Fibroblast of skin of right quadriceps (primary cell): ENCODE measurements at places on chromosomes 13 and 19.

DNA sequence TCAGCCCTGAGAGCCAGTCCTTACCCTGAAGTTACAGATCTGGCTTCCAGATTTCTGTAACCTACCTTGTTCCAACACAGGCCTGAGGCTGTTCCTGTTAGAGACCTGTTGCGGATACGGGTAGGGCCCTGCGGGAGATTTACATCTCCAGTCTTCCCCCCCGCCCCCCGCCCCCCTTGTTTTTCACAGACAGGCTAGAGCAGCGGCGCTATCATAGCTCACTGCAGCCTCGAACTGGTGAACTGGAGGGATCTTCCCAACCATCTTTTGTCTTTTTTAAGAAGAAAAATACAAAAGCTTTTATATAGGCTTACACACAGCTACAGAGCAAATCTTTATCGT is 10.6 kb upstream of the CEACAM21 start:
- DNase-seq, result no peak

DNA sequence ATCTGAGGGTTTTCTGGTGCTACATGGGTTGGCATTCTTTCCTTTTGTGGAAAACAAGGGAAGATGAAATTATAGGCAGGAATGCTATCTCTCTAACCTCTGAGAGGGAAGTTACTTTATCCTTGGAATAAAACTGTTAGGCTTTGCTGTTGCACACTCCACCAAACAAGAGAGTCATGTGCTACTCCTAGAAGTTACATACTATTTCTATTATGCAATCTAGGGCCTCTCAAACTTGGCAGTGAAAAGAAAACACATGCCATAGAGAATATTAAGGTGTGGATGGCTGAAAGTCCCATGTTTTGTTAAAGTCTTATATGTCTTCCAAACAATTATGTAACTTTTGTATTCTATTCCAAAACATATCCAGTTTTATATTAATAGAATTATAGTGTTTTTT is 367.9 kb downstream of the SLC7A1 start:
- no peak for DNase-seq

DNA sequence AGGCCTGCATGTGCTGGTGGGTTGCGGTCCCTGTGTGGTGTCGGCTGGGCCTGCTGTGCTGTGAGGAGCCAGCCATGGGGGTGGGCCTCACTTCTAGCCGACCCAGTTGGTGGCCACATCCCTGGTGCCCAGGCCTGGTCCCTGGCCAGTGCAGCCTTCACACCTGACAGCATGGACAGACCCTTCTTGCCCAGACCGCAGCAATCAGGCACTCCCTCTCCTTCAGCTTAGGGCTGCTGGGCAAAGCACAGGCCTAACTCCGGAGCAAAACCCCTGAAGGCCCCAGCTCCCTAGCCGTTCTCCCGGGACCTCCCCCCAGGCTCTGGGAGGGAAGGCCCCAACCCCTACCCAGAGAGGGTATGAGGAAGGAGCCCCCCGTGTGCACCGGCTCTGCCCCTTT is 6.6 kb upstream of the MCF2L start:
- no peak for DNase-seq

DNA sequence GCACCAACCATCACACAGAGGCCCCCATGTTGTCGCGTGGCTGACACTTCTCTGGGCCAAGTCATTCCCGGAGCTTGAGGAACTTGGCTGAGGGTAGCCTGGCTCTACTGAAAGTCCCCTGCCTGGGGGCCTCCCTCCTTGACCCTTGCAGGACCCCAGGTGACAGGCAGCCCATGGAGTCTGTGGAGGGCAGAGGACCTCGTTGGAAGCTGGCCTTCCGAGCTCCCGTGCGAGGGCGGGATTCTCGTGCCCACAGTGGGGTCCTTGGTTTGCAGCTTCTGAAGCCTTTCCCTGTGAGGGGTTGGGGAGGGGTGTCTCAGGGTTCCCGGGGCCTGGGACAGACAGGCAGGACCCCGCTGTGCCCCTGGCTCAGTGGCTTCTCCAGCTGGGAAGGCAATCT is 16.4 kb downstream of the NMRK2 start:
- no peak for DNase-seq

- DNase-seq, result peak; percentile 66
Measured at GRCh38 chr13:33953203-33953602, 135.3 kb downstream of the RFC3 start.

DNA sequence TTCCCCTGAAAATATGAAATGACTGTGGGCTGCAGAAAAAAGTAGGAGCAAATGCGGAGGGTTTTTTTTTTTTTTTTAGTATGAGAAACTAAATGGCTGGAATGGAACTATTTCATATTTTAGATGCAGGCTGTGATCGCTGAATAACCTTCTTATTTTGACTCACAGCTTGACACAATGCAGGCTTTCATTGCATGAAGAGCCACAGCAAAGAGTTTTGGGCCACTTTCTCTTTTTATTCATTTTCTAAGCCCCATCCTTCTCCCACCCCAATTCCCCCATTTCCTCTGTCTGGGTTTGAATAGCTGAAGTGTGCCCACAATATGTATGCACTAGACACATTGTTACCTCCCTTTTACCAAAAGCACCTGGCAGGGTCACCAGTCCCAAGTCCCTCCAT is 125.9 kb downstream of the COG6 start:
- DNase-seq, result no peak

- no peak for DNase-seq
Measured at GRCh38 chr13:95403349-95404140, 102.3 kb upstream of the ABCC4 start.

DNA sequence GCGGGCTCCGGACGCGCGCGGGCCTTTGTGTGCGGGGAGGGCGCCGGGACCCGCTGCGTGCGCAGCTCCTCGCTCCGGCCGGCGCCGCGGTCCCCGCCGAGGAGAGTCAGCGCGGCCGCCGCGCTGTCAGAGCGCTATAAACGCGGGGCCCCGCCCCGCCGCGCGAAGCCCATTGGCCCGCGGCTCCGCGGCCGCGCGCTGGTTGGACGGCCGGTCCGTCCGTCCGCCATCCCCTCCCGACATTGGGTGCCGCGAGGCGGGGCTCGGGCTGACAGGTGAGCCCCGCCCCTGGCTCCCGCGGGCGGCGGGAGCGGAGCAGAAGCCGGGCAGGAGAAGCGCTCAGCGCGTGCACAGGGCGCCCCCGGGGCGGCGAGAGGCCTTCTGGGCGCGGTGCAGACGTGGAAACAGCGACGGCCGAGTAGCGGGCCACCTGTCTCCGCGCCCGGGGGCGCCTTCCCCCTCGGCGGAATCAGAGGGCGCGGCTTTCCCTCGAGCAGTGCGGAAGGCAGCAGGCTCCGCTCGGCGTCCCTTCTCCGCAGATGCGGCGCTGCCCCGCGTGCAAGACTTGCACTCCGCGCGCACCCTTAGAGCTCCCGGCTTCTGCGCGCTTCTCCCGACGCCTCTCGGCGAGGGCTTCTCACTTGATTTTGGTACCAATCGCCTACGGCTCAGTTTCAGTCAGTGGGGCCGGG is at the start of gene EFNB2:
Gene EFNB2 (minus strand): TSS at position 111 of the 692 bp plus-strand sequence. CDS start 698 bp downstream, outside the sequence.
- DNase-seq, result peak; percentile 94

DNA sequence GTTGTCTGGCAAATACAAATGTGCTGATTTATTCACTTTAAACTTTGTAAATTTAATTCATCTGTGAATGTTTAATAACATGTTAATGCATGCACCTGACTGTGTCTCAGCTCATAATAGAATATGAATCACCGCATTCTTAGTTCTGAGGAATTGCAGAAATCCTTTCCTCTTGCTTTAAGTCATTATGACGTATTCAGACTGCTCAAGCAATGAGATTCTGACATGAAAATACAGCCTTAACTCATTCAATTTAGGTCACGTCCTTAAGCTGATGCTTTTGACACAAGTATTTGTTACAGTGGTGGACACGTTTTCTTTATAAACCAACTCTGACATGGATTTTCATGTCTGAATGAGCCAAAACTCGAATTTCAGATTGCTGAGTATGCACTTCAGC is 541.0 kb upstream of the KLF12 start:
- peak; percentile 47 for DNase-seq

- no peak for DNase-seq
Measured at GRCh38 chr19:27654266-27654990, 1558.5 kb downstream of the UQCRFS1 start.

DNA sequence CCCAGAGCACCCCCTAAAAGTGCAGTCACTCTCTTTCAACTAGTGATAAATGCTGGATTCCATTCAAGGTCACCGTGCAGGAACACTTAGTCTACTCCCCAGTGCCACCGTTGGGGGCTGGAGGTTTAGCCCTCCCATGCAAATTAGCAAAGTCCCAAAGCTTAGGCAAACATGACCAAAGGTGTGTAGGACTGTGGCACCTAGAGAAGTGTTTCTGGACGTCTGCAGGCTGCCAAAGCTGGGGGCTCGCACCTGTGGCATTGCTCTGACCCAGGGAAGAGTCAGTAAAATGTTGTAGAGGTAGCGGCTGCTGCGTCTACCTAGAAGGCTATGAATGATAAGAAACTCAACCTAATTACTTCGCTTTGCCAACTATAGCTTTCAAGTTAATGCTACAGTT is 13.9 kb downstream of the COL4A1 start:
- DNase-seq, result no peak
